ENCODE measurements at places on chromosomes 13 and 19. TPM values are rescaled to one million over a fixed set of nuclear protein-coding genes. Genes with fewer than 3 reads are reported as not detected.
A peak's percentile ranks its signal among the peaks of the same experiment; 100 is the strongest.

The SIAH3 gene
- total RNA-seq: 0.02 TPM

The PRX gene
- 4.9 TPM for total RNA-seq

The RFPL4AL1 gene
- not detected for total RNA-seq

GRCh38 chr19:55305983-55306562, 19.1 kb downstream of the TMEM150B start:
- no peak overlapping the region for H3K27ac ChIP-seq
- peaks cover 9% of the 10 kb centered on the region for H3K4me1 ChIP-seq
- no peak for DNase-seq
- H3K36me3 ChIP-seq: peaks cover 21% of the 10 kb centered on the region
- no peak overlapping the region for H3K4me3 ChIP-seq
- H3K27me3 ChIP-seq: no peaks in the 10 kb centered on the region

DNA sequence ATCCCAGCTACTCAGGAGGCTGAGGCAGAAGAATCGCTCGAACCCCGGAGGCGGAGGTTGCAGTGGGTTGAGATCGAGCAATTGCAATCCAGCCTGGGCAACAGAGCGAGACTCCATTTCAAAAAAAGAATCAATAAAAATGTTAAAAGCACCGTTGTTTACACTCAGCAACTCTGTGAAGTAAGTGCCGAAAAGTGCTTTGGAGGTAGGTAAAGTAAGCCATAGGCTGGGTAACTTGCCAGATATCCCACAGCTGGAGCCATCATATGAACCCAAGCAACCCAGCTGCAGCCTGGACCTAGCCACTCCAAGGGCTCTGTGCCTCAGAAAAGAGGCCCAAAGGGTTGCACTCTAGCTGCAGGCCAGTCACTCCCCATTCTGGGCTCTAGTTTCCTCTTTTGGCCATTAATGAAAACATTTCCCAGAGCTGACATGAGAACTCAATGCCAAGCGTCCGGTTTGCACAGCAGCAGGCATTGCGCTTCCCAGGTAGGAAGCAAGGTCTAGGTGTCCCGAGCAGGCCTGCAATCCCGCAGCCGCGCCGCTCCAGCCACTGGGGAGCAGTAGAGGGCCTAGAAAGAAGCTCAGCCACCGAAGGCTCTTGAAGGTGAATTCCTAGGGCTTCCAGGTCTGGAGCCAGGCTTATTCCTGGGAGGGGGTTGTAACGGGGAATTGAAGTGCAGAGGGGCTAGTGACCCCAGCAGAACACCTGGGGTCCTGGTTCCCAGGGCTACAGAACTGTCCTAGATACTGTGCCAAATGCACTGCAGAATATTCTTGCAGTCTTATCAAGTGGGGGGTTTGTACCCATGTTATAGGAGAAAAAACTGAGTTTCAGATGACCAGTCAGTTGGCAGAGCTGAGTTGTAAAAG, 4.1 kb upstream of the CD79A start:
- no peak overlapping the region for H3K4me3 ChIP-seq
- H3K4me1 ChIP-seq: peaks cover 2% of the 10 kb centered on the region
- DNase-seq: no peak
- no peaks in the 10 kb centered on the region for H3K27me3 ChIP-seq

GRCh38 chr19:17842663-17843291, 5.0 kb downstream of the JAK3 start:
- H3K4me3 ChIP-seq: peak overlapping the region; percentile 66
- DNase-seq: no peak
- peaks cover 14% of the 10 kb centered on the region for H3K4me1 ChIP-seq
- H3K36me3 ChIP-seq: no peaks in the 10 kb centered on the region
- H3K27ac ChIP-seq: no peak overlapping the region
- H3K27me3 ChIP-seq: peaks cover 8% of the 10 kb centered on the region

GRCh38 chr19:49104229-49104864, 9.8 kb upstream of the LIN7B start:
- H3K27me3 ChIP-seq: no peaks in the 10 kb centered on the region
- no peak for DNase-seq
- H3K27ac ChIP-seq: no peak overlapping the region
- no peak overlapping the region for H3K4me3 ChIP-seq
- H3K36me3 ChIP-seq: peaks cover 40% of the 10 kb centered on the region

- DNase-seq: no peak
- no peak overlapping the region for H3K4me3 ChIP-seq
Measured at GRCh38 chr13:38875186-38875875, 115.3 kb downstream of the STOML3 start.

DNA sequence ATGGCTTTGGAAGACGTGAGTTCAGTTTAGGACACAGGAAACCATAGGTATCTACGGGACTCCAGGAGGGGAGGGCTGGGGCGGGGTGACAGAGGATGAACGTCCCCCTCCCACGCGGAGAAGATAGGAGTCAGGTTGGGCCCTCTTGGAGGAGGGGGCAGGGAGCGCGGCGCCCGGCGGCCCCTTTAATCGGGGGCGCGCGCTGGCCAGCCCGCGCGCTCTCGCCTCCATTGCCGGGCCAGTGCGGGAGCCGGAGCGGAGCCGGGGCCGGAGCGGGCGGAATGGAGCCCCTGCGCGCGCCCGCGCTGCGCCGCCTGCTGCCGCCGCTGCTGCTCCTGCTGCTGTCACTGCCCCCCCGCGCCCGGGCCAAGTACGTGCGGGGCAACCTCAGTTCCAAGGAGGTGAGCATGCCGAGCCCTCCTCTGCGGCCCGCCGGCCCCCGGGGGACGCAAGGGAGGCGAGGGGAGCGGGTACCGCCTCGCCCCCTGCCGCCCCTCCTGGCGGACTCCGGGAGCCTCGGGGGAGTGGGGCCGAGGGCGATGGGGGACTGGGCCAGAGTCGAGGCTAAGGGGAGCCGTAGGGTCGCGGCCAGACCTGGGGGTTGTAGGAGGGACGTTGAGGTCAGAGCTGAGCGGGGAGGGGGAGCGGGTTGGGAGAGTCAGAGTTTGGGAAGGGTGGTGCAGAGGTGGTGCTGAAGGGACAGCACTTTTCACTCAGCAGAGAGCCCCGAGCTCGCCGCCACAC, at the start of gene TMEM145:
Gene TMEM145 (plus strand): TSS at position 214 of the 744 bp plus-strand sequence. CDS start 68 bp downstream, at position 282.
- H3K36me3 ChIP-seq: no peaks in the 10 kb centered on the region
- H3K27me3 ChIP-seq: peaks cover 12% of the 10 kb centered on the region
- H3K4me3 ChIP-seq: peak within 1 kb of the TSS; percentile 64

DNA sequence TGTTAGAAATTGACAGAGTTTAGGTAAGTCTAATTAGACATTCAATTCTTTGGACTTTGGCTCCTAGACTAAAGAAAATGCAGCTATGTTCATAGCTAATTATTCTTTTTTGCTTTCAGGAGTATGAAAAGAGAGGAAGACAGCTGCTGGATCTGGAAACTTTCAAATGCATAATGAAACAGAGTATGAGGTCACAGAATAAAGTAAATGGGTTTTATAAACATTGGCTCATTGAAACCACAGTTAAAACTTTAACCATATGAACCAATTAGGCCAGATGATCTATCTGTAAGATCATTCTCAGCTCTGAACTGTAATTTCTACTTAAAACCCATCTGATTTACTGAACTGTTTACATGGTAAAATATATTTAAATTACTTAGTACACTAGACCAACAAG, 82.7 kb downstream of the TEX26 start:
- no peaks in the 10 kb centered on the region for H3K4me1 ChIP-seq
- H3K4me3 ChIP-seq: no peak overlapping the region
- DNase-seq: no peak
- no peak overlapping the region for H3K27ac ChIP-seq

DNA sequence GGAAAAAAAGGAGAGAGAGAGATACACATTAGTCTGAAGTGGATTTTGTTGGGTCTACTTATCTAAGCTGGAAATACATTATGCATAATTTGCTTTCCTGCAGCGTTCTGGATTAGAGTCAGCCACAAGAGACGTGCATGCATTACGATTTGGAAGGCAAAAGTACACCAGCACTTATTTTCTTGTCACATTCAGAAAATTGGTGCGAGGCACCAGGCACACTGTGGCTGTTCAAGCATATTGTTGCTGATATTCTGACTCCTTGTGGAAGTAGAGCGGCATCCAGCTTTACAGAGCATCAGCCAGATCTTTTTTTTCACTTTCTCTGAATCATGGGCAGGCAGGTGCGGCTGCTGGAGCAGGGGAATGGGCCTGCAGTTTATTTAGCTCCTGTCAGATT, 905.6 kb upstream of the SPRY2 start:
- H3K4me1 ChIP-seq: no peaks in the 10 kb centered on the region
- no peaks in the 10 kb centered on the region for H3K36me3 ChIP-seq
- no peak overlapping the region for H3K4me3 ChIP-seq
- H3K27ac ChIP-seq: no peak overlapping the region
- DNase-seq: no peak

DNA sequence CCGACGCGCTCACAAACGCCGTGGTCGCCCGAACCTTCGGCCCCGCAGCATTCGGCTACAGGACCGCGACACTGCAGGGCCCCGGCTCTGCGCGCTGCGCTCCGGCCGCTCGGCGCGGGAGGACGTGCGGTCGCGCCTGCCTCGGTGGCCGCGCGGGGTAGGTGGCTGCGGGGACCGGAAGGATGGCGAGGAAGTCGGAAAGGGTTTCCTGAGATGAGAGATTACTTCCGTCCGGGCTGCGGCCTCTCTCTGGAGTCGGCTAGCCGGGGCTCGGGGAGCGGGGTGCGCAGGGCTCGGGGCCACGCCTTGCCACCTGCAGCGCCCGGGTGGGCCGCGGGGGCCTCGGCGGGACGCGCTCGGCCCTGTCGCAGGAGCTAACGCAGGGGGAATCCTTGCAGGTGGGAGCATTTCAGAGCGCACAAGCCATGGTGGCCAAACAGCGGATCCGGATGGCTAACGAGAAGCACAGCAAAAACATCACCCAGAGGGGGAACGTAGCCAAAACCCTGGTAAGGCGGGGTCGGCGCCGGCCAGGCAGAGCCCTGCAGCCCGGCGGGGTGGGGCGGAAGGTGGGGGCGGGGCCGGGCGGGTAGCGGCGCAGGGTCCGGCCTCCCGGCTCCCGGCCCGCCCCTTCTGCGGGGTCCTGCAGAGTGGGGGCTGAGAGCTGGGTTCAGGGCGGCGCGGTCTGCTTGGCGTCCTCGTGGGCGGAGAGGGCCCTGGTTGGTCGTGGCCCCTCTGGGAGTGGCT, at the start of gene SERP2:
Gene SERP2 (plus strand): TSS at position 224 of the 747 bp plus-strand sequence. CDS start 202 bp downstream, at position 426.
- peak within 1 kb of the TSS; percentile 65 for H3K4me3 ChIP-seq
- H3K27ac ChIP-seq: no peak within 1 kb of the TSS
- H3K36me3 ChIP-seq: no peaks in the 10 kb centered on the region
- no peak for DNase-seq
- no peaks in the 10 kb centered on the region for H3K27me3 ChIP-seq

- no peaks in the 10 kb centered on the region for H3K27me3 ChIP-seq
- no peak for DNase-seq
- H3K36me3 ChIP-seq: no peaks in the 10 kb centered on the region
- no peak overlapping the region for H3K27ac ChIP-seq
Measured at GRCh38 chr13:105406551-105406950, 1128.9 kb downstream of the EFNB2 start.

GRCh38 chr19:53254411-53255341, at the start of gene ZNF677:
Gene ZNF677 (minus strand): TSS chr19:53254873. CDS start chr19:53251550, 3,323 bp downstream.
- peaks cover 10% of the 10 kb centered on the region for H3K4me1 ChIP-seq
- H3K27me3 ChIP-seq: no peaks in the 10 kb centered on the region
- peaks cover 37% of the 10 kb centered on the region for H3K36me3 ChIP-seq
- H3K27ac ChIP-seq: peak within 1 kb of the TSS; percentile 70
- peak; percentile 96 for DNase-seq

DNA sequence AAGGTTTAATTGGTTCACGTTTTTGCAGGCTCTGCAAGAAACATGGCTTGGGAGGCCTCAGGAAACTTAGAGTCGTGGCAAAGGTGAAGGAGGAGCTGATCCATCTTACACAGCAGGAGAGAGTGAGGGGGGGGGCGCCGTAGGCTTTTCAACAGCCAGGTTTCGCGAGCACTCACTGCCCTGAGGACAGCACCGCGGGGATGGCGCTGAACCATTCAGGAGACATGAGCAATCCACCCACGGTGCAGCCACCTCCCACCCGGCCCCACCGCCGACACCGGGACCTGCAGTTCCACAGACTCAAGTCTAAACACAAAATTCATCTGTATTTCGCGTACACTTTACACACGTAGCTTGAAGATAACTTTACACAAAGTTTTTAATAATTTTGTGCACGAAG, 73.6 kb downstream of the KDM4B start:
- H3K4me1 ChIP-seq: peaks cover 54% of the 10 kb centered on the region
- H3K4me3 ChIP-seq: no peak overlapping the region
- H3K36me3 ChIP-seq: peaks cover 10% of the 10 kb centered on the region
- no peak overlapping the region for H3K27ac ChIP-seq
- H3K27me3 ChIP-seq: no peaks in the 10 kb centered on the region

- H3K27ac ChIP-seq: no peak overlapping the region
- H3K36me3 ChIP-seq: no peaks in the 10 kb centered on the region
- H3K27me3 ChIP-seq: peaks cover 46% of the 10 kb centered on the region
- DNase-seq: no peak
Measured at GRCh38 chr13:26941345-26942174, 181.0 kb upstream of the GPR12 start.

GRCh38 chr19:22140356-22140755, 56.4 kb downstream of the ZNF676 start:
- no peak overlapping the region for H3K27ac ChIP-seq
- no peak overlapping the region for H3K4me3 ChIP-seq
- H3K4me1 ChIP-seq: no peaks in the 10 kb centered on the region
- no peak for DNase-seq

GRCh38 chr13:79530270-79530669, 49.3 kb downstream of the NDFIP2 start:
- H3K4me3 ChIP-seq: no peak overlapping the region
- no peaks in the 10 kb centered on the region for H3K27me3 ChIP-seq
- H3K4me1 ChIP-seq: peaks cover 12% of the 10 kb centered on the region
- no peak for DNase-seq
- H3K36me3 ChIP-seq: no peaks in the 10 kb centered on the region

- no peak overlapping the region for H3K27ac ChIP-seq
- no peaks in the 10 kb centered on the region for H3K36me3 ChIP-seq
- DNase-seq: no peak
- peaks cover 10% of the 10 kb centered on the region for H3K27me3 ChIP-seq
- H3K4me1 ChIP-seq: peaks cover 5% of the 10 kb centered on the region
Measured at GRCh38 chr19:4583961-4584669, 24.6 kb upstream of the SEMA6B start.

GRCh38 chr19:45477713-45478453, 10.1 kb downstream of the FOSB start:
- peak overlapping the region; percentile 78 for H3K4me3 ChIP-seq
- peaks cover 4% of the 10 kb centered on the region for H3K36me3 ChIP-seq
- peaks cover 15% of the 10 kb centered on the region for H3K4me1 ChIP-seq
- H3K27ac ChIP-seq: peak overlapping the region; percentile 95

DNA sequence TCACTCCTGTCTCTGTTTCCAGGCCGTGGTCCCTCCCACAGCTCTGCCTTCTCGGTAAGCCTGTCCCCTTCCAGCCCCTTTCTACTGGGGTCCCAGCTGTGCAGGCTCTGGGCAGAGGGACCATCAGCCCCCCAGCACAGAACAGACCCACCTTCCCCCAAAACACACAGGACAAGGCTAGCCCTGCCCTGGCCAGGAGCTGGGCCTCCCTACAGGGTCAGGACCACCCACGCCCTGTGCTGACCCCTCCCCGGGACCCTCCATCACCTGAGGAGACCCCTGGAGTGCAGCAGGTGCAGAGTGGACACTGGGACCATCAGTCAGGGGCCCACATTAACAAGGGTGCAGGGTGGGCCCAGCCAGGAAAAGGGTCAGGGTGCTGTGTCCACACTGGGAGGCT, 13.9 kb downstream of the CEACAM3 start:
- no peak overlapping the region for H3K4me3 ChIP-seq
- no peak for DNase-seq
- peaks cover 21% of the 10 kb centered on the region for H3K27me3 ChIP-seq
- no peak overlapping the region for H3K27ac ChIP-seq
- H3K36me3 ChIP-seq: no peaks in the 10 kb centered on the region

Measured in chondrocyte (in vitro differentiated cells).